ENCODE measurements at places on chromosomes 1 and 21.

- no peak for DNase-seq
These were observed 39.0 kb upstream of the MYSM1 start for GRCh38 chr1:58738876-58739275.

DNA sequence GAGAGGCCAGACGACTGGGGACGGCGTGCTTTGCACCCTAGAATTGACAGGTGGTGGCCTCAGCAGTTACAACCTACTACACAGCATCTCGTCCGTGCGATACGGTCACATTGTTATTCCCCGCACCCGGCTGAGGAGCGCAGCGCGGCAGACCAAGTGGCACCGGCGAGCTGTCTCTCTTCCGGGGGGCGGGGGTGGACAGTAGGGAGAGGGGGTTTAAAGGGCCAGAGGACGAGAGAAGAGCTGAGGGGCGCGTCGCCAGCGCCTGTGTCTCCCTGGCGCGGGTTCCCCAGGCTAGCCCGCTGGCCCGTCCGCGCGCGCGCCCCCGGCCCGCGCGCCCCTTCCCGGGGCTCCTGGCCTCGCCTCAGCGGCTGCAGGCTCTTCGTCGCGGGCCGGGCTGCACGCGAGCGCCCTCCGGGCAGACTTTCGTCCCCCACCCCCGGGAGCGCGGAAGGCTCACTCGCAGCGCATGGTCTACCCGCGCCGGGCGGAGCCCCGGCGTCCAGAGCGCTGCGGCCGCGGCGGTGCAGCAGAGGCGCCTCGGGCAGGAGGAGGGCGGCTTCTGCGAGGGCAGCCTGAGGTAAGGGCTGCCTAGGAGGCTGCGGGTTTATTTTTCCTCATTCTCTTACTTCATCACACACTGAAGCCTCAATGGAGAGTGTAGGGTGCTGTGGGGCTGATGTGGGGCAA is at the start of gene PDE4B:
Gene PDE4B, plus strand, starts transcription at position 227 of the 690 bp plus-strand sequence.
- peak; percentile 36 for DNase-seq

DNA sequence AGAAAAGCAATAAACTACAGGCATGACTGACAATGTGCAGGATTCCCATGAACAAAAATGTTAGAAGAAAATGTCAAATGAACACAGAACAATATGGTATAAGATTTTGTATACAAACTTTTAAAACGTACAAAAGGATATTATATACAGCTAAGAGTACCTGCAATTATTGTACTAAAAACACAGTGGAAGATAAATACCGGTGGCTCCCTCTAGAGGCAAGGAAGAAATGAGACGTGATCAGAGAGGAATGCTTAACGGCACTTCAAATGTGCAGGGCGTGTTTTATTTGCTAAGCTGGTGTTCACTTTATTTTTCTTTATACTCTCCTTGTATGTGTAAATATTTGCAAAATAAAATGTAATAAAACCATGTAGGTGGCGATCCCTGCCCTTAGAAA is 191.8 kb upstream of the SAMSN1 start:
- DNase-seq, result peak; percentile 36

DNA sequence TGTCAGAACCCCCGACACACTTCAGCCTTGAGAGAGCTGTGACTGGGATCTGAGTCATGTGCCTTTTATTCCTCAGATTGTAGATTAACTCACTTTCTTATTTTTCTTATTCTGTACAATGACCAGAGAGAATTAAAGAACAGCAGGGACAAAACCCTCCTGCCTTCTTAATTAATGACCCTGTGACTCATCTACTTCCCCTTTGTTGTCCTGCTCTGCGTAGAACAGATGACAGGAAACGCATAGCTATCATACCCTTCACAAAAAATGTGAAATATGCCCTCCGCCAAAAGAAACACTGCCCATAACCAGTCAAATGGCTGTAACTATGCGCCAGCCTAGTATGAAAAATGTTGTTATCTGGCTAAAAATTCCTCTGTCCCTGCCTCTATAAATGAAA is 9.1 kb upstream of the PADI2 start:
- peak; percentile 98 for DNase-seq

DNA sequence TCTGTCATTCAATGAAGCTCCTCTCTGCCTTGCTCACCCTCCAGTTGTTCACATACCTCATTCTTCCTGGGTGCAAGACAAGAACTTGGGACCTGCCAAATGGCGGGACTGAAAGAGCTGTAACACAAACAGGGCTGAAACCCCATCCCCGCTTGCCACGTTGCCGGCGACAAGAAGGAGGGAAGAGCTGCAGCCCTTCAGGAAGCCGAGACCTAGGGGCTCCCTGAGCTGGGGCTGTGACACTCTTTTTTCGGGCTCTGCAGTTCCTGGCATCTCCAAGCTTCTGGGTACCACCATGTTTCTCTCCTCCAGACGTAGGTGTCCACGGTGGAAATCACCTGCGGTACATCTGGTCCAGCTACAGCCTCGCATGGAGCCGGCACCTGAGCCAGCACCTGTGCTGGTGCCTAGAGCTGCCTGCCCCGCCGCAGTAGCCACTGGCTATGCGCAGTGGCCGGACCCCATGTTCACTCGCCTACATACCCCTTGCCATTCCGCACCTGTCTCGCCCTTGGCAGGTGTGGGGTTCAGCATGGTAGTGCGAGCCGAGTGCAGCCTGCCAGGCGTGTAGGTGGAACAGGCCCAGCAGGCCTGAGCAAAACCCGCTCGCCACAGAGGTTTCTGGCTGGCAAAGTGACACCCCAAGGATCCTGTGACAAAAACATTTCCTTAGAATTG is 367.0 kb upstream of the NEGR1 start:
- no peak for DNase-seq

DNA sequence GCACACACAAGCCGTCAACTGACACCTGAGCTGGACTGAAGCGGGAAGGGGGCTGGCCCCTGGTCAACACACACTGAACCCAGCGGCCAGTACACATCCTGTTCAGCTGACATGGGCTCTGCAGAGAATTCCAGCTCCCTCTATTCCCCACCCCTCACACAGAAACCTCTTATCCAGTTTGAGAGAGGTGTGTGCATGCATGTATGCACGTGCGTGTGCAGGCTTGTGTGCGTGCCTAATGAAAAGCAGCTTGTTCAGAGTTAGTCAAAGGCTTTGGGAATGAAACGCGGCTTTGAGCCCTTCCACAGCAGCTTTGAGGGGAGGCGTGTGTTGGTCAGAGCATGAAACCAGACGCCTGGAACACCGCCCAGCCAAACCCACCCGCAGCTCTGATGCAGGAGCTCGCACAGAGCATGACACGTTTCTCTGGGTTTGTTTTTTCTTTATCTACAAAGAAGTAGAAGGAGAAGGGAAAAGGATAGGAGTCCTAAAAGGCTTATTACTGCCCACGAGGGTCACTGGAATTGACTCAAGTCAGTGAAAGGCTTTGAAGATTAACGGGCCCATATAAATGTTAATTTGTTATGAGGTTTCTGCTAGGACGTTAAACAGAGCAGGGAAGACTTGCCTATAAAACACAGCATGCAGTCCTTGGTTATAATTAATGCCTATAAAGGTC is 184.2 kb downstream of the ETS2 start:
- peak; percentile 98 for DNase-seq

DNA sequence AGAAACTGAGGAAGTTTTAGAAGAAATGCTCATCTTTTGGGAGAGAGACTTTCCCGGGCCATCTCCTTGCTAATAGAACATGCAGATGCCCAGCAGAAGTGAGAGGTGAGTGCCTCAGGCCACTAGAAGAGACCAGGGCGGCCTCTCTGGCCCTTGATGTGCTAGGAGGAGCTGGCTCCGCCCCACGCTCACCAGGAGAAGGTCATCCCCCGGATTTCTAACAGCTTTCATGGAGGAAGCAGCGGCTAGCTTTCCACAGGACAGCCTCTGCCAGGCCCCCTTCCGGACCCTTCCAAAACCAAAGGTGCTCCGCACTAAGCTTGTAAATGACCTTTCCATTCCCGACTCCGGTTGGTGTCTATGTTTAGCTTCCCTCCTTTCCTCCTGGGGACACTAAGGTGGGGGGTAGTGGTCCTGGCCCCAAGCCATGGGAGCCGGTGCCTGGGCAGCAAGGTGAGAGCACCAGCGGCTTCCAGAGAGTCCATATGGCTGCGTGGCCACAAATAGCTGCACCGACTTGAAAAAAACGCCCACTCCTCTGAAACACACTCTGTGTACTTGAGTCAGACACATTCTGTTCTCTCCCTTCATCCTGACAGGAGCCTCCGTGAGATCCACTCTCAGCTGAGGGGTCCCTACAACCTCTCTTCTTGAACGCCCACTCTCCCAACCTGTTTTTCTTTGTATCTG is 249.9 kb downstream of the TNR start:
- no peak for DNase-seq

- no peak for DNase-seq
These were observed 2.7 kb downstream of the ARHGEF11 start for GRCh38 chr1:157042846-157043245.

DNA sequence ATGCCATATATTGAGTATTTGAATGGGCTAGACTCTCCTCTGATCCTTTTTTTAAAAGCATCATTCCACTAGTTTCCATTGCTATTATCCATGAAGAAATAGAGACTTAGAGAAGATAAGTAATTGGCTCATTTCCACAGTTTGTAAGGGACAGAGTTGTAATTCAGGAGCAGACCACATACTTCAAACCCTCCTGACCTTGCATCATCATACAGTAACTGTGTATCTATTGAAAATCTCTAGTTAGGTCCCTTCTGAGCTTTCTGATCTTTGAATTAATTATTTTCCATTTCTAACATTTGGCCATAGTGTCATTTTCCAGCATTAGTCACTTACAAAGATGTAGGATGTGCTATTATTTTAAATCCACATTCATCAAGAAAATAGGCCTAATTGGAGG is 386.5 kb upstream of the ST6GALNAC5 start:
- DNase-seq, result peak; percentile 51

GRCh38 chr1:161198194-161198896 is 509 bp downstream of the ADAMTS4 start:
- peak; percentile 37 for DNase-seq

GRCh38 chr21:44530903-44531605 is 8.9 kb downstream of the KRTAP10-1 start:
- no peak for DNase-seq

GRCh38 chr1:35506960-35507912 is 50.0 kb downstream of the KIAA0319L start:
- DNase-seq, result no peak

- no peak for DNase-seq
These were observed 24.5 kb upstream of the MEF2D start for GRCh38 chr1:156525071-156525501.

DNA sequence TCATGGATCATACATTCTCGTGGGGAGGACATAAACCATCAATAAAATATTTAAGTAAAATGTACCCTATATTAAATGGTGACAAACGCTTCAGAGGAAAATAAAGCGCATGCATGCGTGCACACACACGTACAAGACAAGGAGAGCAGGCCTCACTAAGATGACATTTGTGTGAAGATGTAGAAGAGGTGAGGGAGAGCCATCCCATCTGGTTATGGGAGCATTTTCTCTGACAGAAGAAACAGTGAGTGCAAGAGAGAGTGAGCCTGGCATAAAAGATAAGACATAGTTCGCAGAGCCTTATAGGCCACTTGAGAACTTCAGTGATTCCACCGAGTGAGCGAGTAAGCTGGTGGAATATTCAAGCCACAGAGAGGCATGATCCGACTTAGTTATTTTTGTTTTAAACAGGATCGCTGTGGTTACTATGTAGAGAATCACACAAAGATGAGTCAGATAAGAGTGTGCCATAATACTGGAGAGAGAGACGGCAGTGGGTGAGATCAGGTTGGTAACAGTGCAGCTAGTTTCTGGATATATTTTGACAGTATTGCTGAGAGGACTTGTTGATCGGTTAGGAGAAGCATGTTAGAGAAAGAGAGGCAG is 624.2 kb downstream of the PLPP3 start:
- DNase-seq, result peak; percentile 63

DNA sequence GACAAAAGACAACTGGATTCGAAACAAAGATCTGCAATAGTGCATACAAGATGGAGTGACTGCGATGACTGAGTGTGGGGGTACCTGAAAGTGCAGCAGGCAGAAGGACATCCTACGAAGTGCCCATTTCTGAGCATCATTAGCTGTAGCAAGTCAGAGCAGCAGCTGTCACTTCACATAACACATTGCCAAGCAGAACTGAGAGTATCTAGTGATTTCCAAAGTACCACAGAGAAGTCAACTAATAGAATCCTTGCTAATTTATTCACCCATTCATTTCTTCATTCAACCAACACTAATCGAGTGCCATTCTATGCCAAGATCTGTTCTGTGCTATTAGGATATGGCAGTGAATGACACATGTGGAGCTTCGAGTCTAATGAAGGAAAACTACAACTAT is 31.6 kb upstream of the CAMSAP2 start:
- no peak for DNase-seq

- DNase-seq, result no peak
These were observed 58.7 kb downstream of the NENF start for GRCh38 chr1:212491454-212491853.

GRCh38 chr21:42493109-42494060 is 2.6 kb downstream of the RSPH1 start:
- no peak for DNase-seq

- no peak for DNase-seq
These were observed 124.4 kb upstream of the NFIA start for GRCh38 chr1:60958001-60958400.

DNA sequence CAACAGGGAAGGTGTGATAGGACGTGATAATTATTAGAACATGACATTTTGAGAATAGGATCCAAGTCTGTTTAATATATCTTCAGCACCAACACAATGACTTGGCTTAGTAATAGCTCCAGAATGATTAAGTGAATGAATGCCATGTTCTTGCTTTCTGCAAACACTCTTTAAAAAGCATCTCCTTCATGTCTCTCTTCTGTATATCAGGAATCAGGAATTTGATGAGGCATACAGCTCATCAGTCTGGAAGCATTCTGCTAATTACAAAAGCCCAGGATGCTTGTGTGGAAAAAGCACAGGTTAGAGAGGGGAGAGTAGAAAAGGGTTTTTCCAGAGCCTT is 113.0 kb upstream of the ZNF648 start:
- no peak for DNase-seq

GRCh38 chr1:30698401-30698981 is 24.9 kb downstream of the MATN1 start:
- DNase-seq, result peak; percentile 30

DNA sequence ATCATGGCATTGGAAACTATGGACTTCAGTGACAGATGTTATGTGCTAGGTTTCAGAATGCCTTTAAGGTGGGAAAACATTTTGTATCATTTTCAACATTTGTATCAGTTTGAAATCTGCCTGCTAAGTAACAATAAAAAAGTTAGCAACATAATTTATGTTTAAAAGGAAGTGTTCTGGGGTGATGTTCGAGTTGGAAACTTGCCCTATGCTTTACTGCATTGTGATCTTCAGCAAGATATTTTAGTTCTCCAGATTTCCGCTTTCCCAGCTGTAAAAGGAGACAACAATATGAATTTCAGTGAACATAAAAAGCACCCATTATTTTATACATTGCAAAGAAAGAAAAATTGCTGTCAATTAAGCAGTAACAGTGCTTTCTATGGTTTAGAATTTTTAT is 187.4 kb downstream of the DISC1 start:
- no peak for DNase-seq

- DNase-seq, result no peak
These were observed 24.1 kb upstream of the MNDA start for GRCh38 chr1:158806916-158807536.

DNA sequence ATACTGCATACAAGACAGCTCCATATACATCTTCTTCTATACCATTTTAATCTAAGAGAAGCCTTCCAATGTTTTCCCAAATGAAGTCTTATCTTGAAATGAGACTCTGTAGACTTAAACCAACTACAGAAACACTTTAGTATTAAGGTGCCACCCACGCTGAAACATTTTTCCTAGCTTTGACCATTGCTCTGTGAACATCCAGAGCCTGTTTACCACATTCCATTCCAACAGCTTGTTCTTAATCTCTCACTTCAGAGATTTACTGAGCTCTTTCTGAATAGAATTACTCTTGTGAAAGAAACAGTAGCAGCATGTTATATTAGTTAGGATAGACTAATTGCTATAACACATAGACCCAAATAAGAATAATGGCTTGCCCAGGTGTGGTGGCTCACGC is 19.6 kb upstream of the POGZ start:
- no peak for DNase-seq
